ENCODE measurements at places on chromosomes 12 and 14.

DNA sequence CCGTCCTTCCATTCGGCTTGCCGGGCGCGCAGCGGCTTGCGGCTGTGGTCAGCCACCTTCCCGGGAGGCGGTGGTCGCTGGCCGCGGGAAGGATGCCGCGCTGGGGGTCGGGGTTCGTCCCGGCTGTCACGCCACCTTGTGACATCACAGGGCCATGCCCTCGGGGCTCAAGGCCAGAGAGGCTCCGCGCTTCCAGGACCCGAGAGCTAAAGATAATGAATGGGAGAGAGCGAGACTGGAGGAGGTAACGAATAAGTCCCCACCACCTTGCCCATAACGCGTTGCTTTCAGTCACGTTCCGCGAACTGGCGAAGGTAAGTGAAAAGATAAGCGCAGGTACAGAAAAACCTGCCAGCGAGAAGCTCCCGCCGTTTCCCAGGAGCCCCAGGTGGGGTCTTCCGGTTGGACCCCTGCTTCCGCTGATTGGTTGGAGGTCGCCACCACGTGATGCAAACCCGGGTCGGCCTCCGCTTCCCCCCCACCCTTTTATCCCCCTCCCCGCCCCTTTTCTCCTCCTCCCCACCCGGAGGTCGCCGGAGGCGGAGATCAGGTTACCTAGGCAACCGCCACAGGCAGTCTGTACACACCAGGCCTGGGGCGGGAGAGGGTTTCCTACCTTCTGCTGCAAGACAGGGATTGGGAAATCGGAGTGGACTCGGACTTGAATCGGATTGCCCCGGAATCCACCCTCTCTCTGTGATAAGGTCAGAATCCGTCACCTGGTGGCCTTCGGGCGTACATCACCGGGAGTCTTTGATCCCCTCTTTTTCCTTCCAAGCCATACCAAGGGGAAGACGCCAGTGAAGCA, at the start of gene LRRC9:
Gene LRRC9 (plus strand): TSS at position 575 of the 808 bp plus-strand sequence.
- no peak for DNase-seq

- DNase-seq = no peak
Observed at GRCh38 chr12:46956451-46957035, 122.9 kb upstream of the PCED1B start.

- no peak for DNase-seq
Observed at GRCh38 chr12:96828169-96828789, 78.8 kb upstream of the NEDD1 start.

- no peak for DNase-seq
Observed at GRCh38 chr12:121578230-121579189, 2.3 kb downstream of the KDM2B start.

DNA sequence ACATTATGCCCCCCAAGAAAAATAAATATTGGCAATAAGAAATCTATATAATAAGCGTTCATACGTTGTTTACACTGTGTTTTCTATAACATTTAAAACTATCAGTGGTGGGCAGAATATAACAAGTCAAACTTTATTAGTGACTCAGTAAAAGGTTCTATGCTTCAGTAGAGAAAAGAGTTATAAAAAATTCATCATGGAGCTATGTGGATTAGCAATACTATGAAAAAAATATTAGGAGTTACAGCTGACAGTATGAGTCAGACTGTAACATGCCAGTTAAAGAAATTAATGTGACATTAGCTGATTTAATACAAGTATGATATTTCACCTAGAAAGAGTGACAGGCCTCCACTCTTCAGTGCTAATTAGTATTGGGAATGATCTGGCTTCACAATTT, 125.1 kb upstream of the GARIN6 start:
- DNase-seq = no peak

DNA sequence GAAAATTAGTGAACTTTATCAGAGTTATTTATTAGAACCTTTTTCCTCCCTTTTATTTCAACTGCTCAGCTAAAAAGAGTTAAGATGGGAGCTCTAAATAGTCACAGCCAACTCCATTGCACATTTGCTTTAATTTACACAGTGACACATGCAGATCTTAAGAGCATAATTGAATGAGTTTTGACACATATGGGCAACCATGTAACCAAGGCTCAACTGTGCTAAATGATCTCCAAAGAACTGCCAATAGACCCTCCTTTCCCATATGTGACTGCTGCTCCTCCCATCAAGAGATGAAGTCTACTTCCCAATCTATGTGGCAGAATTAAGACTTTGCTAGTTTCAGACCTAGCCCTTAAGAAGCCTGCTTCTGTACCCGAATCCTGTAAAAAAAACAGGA, 960.0 kb downstream of the BCL11B start:
- DNase-seq = no peak

Data from stimulated activated CD8-positive, alpha-beta memory T cell treated with anti-CD3 and anti-CD28 coated beads, Interleukin-15, amount 100 ng/mL, for 24 hours (primary cell).